Right renal pelvis (tissue), 4 donors: ENCODE measurements at places on chromosomes 16 and 17.

DNA sequence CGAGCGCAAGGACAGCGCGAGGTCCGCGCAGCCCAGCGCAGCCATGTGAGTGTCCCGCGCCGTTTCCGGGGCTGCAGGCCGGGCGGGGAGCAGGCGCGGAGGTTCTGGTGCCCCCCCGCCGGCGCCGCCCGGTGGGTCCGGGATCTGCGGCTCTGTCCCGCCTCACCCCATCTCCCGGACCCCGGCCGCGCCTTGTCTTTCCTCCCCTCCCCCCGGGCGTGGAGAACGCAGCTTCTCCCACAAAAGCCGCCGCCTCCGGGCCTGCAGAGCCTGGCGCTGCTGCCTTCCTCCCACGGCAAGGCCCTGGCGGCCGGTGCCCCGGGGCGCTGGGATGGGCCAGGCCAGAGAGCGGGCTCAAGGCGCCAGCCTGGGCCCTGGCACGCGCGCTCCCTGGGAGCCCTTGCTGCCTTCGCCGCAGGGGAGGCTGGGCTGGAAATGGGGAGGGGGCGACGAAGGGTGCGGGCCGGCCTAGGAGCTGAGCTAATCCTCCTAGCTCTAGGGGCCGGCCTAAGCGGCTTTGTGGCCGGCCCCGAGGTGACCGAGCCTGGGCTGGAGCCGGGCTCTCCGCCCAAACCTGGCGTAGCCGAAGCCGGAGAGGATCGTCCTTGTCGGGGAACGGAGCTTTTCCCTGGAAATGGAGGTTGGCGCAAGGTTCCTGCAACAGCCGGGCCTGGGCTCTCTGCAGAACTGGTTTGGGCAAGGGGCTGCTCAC is 397 bp downstream of the RIPOR1 start:
- no peak for DNase-seq

DNA sequence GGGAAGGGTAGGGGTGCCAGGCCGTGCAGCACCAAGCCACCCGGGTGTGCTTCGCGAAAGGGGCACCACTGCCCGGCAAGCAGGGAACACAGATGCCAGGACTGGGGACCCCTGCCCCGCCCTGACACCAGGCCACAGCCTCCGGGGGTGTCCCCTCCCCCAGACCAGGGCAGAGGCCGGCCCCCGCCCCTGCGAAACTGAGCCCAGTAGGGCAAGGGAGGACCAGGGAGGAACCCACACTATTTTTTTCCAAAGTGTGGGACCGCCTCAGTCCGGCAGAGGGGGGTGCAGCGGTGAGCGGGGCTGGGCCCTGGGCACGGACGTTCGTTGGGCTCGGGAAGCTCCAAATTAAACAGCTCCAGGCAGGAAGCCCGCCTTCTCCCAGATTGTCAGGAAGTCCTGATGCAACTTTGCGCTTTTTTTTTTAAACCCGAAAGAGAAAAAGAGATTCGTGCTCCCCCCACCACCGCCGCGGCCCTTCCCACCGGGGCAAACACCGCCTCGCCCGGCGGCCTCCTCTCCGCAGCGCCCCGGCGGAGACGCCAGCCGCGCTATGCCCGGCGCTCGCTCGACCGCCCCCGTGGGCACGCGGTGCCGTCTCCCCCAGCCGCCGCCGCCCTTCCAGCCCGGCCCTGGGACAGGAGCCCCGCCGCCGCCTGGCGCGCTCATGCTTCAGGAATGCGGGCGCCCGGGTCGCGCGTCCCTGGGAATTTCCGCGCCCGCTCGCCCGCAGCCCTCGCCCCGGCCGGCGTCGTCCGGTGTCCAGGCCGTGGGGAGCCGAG is 755 bp downstream of the PIEZO1 start:
- no peak for DNase-seq

DNA sequence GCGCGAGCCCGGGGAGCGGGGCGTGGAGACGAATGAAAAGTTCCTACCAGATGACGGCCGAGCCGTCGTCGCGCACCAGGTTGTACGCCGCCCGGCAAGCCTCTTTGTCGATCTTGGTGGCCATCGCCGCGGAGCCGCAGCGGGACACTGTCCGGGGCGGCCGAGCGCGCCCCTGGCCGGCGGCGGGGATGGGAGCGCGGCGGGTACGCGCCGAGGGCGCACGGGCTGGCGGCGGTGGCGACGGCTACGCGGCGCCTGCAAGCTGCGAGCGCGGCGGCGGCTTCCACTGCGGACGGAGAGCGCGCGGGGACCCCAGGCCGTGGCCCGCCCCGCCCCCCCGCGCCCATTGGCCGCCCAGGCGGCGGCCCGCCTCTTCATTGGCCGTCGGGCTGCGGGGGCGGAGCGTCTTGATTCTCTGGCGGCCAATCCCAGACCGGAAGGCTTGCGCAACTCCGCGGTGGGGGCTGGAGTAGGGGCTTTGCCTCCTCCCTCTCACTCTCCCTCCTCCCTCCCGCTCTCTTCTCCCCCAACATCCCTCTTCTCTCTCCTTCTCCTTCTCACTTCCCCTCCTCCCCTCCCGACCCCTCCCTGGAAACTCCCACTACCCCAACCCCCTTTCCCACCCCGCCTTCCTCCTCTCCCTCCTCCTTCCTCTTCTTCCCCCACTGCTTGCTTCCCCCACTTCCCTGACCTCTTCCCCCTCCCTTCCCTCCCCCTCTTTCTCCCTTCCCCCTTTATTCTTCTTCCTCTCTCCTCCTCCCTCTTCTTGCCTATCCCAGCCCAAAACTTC is at the start of gene COTL1:
TSS of gene COTL1 (minus strand) at position 288 of the 790 bp plus-strand sequence. CDS start at position 124, 164 bp downstream.
- peak; percentile 91 for DNase-seq

DNA sequence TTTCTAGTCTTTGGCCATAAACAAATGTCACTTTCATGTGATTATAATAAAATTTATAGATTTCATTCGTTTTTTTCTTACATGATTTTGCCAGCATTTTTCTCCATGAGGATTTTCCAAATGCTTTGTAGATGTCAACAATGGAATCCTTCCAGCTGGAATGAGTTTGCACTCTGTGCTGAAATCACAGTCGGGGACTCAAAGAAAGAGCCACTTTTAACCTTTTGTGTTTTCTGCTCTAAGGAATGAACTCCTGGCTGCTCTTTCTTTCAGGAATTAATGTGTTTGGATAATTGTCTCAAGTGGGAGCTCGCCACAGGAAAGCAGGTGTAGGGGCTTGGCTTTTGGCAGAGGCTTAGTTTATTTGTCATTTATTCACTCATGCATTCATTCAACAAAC is 372.3 kb upstream of the SALL1 start:
- DNase-seq: no peak

GRCh38 chr17:65593092-65593854 is 31.8 kb upstream of the AXIN2 start:
- DNase-seq: no peak

- no peak for DNase-seq
Observed at GRCh38 chr16:90020260-90020837, 1.1 kb upstream of the DBNDD1 start.

- DNase-seq: peak; percentile 90
Observed at GRCh38 chr16:31873556-31874365, at the start of gene ZNF267. Gene ZNF267, plus strand, starts transcription at chr16:31873807. Its CDS starts 160 bp downstream, at chr16:31873967.

DNA sequence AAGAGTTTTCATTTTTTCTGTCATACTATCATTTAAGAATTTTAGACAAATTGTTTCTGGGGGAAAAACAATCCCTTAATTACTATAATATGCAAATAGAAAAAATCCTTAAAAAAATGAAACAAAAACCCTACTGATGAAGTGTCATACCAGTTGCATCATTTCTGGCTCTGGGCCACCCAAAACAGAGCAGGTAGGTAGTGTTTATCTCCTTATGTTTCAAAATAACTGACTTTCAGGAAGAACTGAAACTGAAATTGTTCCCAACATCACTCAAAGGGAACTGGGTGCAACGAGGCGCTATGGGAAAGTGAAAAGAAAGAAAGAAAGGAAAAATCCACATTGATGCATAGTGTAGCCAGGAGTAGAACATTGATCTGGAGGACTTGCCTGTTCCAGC is 653.1 kb upstream of the SOX9 start:
- no peak for DNase-seq

DNA sequence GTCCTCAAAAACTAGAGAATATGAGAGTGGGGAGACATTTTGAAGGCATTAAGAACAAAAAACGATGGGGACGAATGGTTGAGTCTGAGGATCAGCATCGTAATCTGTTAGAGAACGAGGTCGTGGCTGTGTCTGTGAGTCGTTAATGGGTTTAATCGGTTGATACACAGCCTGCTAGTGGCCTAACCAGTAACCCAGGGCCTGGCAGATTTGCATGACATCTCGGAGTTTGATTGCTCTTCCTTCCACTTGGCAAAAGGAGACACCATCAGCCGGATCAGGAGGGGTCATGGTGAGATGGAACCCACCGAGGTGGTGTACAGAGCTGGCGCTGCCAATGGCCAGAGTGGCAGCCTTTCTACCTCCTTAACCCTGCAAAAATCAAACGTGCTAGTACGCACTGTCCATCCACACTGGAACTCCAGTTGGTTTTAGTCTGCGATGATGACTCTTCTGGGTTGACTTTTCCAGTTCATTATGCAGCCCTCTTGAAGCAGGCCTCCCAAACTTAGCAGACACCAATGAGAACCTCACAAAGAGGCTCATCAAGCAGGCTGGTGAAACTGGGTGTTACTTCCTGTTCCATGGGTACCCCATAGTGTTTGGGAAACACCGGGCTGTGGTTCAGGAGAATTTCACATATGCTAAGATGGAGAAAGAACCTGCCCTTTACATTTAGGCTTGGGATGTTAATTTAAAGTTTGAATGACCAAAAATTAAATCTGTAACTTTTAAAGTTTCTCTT is 4.1 kb downstream of the HS3ST3B1 start:
- DNase-seq: no peak

DNA sequence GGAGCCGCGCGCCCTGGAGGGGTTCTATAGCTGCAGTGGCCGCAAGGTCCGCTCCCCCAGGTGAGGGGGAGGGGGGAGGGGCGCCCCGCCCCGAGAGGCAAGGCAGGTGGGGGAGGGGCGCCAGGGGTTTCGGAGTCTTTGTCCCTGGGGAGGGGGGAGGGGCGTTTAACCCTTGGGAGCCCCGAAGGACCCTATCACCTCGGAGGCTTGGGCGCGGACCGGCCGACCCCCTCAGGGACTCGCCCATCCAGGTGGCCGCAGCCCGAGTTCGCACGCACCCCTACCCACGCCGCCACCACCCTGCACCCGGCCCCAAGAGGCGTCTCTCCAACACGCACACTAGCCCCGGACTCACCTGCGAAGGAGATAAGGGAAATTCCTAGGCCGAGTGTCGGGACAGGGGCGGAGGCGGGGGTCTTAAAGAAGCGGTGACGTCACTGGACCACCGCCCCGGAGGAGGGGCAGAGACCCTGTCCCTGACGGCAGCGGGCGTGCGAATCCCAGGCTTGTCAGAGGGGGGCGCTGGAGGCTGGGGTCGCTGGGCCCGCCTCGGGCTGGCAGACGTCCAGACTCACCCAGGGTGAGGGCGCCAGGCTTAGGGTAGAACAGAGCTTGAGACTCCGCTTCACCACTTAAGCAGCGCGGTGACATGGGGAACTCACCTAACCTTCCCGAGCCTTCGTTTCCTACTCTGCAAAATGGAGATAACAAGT is at the start of gene CLDN6:
TSS of gene CLDN6 (minus strand) at position 390 of the 713 bp plus-strand sequence. CDS start 2,162 bp downstream, outside the sequence.
- DNase-seq: no peak

- DNase-seq: no peak
Observed at GRCh38 chr17:42347198-42347597, 41.0 kb downstream of the STAT3 start.

- no peak for DNase-seq
Observed at GRCh38 chr17:80683625-80684104, 139.0 kb downstream of the RPTOR start.

DNA sequence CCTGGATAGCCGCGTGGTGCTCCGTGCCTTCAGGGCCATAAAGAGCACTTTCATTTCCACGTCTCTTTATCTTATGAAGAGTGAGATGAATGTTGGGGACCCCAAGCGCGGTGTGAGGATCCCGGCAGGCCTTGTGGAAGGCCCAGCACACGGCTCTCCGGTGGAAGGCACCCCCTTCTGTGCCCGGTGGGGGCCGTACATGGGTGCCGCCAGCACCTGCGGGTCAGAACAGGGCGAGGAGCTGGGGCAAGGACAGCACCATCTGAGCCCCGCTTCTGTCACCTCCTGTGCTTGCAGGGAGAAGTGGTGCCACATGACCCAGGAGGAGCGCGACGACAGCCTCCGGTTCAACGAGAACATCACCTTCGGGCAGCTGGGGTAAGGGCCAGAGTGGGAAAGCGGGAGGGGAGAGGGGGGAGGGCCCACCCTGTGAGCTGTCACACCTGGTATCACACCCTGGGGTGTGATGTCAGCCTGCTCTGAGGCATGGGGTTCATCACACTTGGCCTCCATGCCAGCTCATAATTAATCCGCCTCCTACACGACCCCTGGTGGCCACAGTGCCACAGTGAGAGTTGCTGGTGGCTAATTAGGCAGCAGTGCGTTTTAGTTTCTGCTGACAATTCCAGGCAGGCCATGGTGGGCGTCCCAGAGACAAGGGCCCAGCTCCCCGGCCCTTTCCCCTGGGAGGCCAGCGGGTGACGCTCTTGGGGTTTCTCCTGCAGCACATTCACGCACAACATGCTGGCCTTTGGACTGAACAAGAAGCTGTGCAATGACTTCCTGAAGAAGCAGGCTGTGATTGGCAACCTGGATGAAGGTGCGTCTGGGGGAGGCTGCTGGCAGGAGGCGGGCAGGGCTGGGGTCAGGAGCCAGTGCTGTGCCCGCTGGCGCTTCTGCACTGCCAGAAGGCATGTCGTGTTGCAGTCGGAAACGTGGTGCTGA is 25.7 kb downstream of the CIBAR2 start:
- DNase-seq: peak; percentile 41

- no peak for DNase-seq
Observed at GRCh38 chr17:69723741-69724140, 309.2 kb downstream of the MAP2K6 start.

DNA sequence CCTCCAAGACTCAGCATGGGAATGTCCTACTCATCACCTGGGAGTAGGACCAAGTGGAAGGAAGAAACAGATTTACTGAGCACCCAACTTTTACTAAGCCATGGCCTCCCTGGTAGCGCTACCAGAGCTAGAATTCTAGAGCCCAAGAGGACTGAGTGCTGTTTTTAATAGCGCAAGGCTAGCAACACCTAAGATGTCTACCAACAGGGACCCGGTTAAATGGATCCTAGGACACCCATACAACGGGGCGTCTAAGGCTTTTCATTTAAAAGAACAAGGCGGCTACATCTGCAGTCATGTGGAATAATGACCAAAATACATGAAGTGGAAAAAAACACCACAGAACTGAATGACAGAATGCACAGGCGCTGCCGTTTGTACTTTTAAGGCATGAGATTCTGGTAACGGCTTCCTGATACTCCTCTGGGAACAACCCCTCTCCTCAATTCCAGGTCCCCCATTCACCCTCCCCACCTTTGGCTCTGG is 5.1 kb downstream of the GGA2 start:
- no peak for DNase-seq

GRCh38 chr16:1108299-1109252 is 12.5 kb upstream of the C1QTNF8 start:
- no peak for DNase-seq

- DNase-seq: no peak
Observed at GRCh38 chr17:37725601-37726146, 19.2 kb downstream of the HNF1B start.

DNA sequence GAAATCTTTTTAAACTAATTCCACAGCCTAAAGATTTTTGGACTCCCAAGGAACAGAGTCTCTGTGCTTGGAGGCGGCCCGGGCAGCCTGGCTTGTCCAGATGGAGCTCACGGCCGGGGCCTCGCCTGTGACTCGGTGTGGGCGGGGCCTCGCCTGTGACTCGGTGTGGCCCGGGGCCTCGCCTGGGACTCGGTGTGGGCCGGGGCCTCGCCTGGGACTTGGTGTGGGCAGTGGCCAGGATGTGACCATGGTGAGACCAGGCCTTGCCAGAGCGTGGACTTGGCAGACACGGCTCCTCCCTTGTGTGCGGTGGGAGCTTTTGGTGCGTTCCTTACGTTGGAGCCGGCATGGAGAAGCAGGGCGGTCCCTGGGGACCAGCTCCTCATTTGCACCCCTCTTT is 92.3 kb downstream of the METRNL start:
- DNase-seq: no peak

GRCh38 chr17:58337210-58337599 is 8.6 kb upstream of the TSPOAP1 start:
- DNase-seq: no peak
